ENCODE measurements at places on chromosomes 5 and 9. TPM values are rescaled to one million over a fixed set of nuclear protein-coding genes. Genes with fewer than 3 reads are reported as not detected.

TRPM6 gene
- 0.26 TPM for total RNA-seq

THBS4 gene
- 2.9 TPM for total RNA-seq

POLK gene
- 22.0 TPM for total RNA-seq

SV2C gene
- under 0.01 TPM for total RNA-seq

DDX4 gene
- total RNA-seq = not detected

EPB41L4B gene
- 0.51 TPM for total RNA-seq

PAXX gene
- 6.7 TPM for total RNA-seq

MCTP1 gene
- 38.8 TPM for total RNA-seq

ORM2 gene
- not detected for total RNA-seq

CCDC192 gene
- total RNA-seq = not detected

NR5A1 gene
- not detected for total RNA-seq

Measured in dermis microvascular lymphatic vessel endothelial cell (primary cell).